ENCODE measurements at places on chromosomes 12 and 14.
A peak's percentile ranks its signal among the peaks of the same experiment; 100 is the strongest.

DNA sequence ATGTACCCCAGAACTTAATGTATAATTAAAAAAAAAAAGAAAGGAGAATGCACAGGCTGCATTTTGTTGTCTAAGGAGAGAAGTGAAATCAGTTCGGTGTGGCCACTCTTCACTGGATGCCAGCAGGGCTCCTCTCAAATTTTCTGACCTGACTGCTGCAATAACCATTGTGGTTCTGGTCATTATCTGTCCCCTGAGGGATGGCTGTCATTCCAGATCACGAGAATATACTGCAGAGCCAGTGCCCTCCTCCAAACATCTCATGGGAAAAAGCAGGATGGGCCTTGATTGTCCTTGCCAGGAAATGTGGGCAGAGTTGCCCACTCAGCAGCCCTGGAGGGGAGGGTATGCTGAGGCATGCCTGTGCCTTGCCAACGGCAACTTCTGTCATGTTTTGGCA is 139.1 kb downstream of the SLC8A3 start:
- no peak for DNase-seq

DNA sequence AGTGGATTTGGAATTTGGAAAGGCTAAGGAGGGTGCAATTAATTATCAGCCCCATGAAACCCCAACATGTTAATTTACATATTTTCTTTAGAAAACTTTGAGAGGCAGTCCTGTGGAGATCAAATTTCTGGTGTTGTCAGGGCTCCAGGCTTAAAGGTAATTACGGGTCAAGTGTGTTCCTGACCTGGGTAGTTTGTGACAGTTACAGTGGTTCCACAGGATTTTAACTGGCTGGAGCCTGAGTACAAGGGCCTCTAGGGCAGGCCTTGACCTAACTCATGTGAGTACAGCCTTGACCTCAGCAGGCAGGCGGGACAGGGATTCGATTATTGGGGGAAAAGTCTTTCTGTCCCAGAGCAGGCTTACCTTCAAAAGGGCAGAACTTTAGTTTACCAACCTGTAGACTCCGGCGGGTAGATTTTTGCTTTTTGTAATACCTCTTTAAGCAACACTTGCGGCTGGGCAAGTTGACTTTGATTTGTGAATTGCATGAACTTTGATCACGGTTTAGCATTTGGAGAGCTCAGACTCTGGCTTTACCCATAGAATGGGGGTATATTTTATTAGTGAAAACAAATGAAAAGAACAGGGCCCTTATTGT is 8.4 kb upstream of the PPTC7 start:
- DNase-seq: no peak

DNA sequence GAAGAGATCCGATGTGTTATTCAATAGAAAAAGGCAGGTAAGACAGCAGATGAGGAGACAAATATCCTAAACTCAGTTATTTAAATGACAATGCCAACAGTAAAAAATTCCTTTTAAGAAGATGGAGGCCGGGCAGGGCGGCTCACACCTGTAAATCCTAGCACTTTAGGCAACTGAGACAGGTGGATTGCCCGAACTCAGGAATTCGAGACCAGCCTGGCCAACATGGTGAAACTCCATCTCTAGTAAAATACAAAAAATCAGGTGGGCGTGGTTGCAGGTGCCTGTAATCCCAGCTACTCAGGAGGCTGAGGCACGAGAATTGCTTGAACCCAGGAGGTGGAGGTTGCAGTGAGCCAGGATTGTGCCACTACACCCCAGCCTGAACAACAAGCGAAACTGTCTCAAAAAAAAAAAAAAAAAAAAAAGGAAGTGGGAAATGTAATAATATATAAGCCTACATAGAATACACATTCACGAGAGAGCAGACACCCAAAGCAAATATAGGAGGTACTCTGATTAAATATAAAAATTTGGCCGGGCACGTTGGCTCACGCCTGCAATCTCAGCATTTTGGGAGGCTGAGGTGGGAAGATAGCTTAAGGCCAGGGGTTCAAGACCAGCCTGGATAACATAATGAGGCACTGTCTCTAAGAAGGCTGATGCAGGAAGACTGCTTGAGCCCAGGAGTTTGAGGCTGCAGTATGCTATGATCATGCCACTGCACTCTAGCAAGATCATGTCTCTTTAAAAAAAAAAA is 19.0 kb downstream of the CORO1C start:
- DNase-seq: no peak

DNA sequence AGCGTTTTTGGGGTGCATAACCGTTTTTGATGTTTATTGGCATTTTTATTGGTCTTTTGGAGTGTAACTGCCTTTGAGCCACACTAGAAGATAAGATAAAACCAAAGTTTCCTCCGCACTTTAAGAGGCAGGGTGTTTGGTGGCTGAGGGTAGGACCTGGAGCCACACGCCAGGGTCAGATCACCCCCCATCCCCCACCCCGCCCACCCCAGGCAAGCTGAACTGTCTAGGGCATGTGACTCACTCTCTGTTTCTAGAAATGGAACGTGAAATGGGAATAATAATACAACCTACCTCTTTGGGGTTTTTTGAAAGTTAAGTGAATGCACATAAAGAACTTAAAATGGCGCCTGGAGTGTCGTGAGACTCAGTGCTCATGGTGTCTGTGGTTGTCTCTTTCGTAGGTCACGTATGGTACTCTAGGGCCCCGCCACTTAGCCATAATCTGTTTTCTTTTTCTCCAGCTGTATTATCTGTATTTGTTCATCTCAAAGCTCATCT is 56.0 kb downstream of the PPP2R5C start:
- DNase-seq: no peak

- peak; percentile 16 for DNase-seq
These were observed 42.6 kb upstream of the C12orf42 start for GRCh38 chr12:103538397-103538796.

DNA sequence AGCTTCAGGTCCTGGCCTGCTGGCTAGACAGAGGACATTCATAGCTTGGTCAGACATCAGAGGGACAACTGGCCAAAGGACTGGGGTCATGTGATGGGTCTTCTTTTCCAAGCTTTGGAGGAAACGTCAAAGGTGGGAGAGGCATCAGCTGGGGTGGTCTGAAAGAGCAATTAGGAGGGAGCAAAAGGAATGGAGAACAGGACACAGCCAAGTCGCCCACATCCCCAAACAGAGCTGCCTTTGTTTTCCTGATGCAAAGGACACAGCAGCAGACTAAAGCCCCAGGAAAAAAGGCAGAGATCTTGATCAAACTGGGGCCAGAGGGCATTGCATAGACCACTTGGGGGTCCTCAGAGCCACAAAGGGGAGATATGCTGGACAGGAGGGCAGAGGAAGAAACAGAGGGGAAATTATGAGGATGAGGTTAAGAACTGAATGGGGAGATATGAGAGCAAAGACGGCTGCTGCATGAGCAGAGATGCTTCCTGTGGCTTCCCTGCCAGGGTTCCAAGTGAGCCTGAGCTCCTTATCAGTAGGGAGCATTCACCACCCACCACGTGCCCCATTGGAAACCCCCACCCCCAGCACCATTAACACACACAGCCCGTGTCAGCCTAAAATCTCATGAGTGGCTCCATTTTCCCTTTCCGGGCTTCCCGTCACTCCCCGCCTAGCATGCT is 62.4 kb downstream of the ANO2 start:
- DNase-seq: no peak

DNA sequence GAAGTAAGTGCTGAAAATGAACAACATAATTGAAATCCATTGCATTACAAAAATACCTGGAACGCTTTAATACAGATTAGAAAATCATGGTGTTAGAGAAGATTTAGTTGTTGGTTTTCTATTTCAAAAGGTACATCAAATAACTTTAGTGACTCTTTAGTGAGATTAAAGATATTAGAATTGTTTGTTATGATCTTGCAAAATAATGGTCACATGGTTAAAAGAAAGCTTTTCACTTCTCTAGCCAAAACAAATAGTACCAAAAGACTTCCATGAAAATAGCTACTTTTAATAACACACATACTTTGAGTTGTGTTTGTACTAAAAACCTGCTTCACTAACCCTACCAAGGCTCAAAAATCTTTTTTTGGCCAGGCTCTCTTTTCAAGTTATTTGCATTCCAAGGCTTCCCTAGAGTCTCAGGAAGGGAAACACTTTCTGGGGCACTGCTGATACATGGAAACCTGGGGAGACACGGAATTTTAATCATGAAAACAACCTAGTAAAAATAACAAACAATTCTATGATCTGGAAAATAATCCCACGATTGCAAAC is at the start of gene SLCO1A2:
Gene SLCO1A2 (minus strand): TSS at position 147 of the 555 bp plus-strand sequence. CDS start 270 bp downstream, outside the sequence.
- DNase-seq: no peak

DNA sequence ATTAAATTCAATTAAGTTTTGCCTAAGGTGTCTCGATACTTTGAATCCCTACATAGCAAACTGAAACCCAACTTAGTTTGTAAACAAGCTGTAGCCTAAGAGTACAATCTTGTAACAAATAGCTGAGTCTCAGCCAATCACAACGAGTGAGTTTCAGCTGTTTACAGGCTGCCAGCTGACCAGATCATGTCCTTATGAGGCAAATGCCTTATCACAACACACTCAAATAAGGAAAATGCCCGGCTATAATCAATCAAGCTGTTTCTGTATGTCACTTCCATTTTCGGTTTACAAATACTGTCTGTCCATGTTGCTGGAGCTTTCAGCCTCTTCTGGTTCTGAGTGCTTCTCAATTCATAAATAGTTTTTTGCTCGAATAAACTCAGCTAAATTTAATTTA is 943.8 kb downstream of the SLC16A7 start:
- peak; percentile 3 for DNase-seq

- DNase-seq: no peak
These were observed 59.7 kb downstream of the RASSF3 start for GRCh38 chr12:64670019-64670418.

- peak; percentile 11 for DNase-seq
These were observed 46.1 kb downstream of the DIO2 start for GRCh38 chr14:80164991-80165721.

DNA sequence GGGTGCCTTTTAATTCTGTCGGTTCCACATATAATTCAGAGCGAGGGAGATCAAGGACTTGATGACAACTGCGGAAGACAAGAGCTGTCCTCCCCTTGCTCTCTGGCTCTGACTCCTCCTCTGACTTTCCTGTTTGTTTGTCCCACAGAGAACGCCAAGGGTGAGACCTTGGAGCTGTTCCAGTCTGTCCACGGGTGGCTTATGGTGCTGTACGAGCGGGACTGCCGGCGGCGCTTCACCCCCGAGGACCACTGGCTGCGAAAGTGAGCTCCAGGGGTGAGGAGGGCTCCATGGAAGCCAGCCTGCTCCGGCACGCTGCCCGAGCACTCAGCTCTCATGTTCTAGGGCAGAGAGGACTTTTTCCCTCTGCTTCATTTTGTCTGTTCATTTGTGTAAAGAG is 32.8 kb downstream of the UBE3B start:
- DNase-seq: no peak

- DNase-seq: no peak
These were observed 40.4 kb upstream of the BTG1 start for GRCh38 chr12:92186038-92186470.

GRCh38 chr14:103742499-103743255 is 27.1 kb downstream of the ZFYVE21 start:
- no peak for DNase-seq

DNA sequence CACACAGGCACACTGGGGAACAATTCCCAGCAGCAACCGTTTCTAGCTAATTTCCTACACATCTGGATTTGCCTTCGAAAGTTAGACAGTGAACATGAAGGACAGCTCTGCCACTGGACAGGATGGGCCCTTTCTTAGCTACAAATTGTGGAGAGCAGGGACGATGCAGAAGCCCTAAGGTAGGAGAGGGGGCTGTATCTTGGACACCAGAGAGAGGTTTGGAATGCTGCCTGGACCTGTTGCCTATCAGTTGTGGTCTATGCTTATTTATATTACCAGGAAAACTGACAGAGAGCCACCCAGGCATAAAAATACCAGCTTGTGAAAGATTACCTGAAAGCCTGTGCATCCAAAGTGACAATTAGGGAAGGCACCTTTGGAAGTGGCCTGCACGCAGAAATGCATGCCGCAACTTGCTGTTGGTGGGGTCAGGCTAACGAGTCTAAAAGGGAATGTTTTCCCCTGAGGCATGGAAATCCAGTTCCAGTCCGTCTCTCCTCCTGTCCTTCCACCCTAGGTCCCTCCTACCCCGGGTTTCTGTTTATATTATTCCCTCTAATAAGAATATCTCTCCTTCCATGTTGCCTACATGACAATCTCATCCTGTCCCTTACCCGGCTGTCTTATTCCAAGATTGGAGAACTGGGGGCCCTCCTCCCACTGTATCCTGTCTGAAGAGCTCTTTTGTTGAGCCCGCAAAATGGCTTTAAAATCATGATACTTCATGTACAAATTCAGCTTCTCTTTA is 60.2 kb downstream of the MDM2 start:
- no peak for DNase-seq

Measured in AG20443 (cell line).